ENCODE measurements at places on chromosomes 3 and 15. TPM values are rescaled to one million over a fixed set of nuclear protein-coding genes. Genes with fewer than 3 reads are reported as not detected.

EXD1 gene
- not detected for total RNA-seq

ARGFX gene
- not detected for total RNA-seq

TMEM207 gene
- not detected for total RNA-seq

TCTA gene
- total RNA-seq, result 42.0 TPM

HCN4 gene
- total RNA-seq, result 0.15 TPM

DNA sequence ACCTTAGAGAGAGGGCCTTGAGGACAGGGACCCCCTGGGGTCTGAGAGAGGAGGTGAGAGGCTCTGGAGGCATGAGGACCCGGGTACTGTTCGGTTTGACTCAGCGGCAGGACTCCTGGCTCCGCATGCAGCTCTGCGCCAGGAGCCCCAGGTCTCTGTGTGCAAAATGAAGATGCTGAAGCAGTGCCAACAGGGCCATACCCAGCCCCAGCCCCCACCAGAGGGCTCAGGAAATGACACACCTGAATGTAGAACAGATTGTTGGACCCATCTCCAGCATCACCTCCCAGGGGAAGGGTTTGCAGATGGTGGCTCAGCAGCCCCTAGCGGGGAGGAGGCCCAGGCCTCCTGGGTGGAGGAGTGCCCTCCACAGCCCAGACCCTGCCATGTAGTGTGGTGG lies 30.2 kb downstream of the EPHB3 start:
- DNase-seq, result no peak

GRCh38 chr15:56034514-56034913 lies 41.1 kb upstream of the NEDD4 start:
- DNase-seq, result no peak

GRCh38 chr3:124266487-124266886 lies 274.6 kb upstream of the ROPN1 start:
- DNase-seq, result no peak

Measured in upper lobe of left lung (tissue), 6 donors.